Stimulated activated CD4-positive, alpha-beta T cell treated with anti-CD3 and anti-CD28 coated beads, Interleukin-12 subunit alpha, Interleukin-12 subunit beta, amount 100 ng/mL, for 4 hours (primary cell): ENCODE measurements at places on chromosomes 16 and 17.
A peak's percentile ranks its signal among the peaks of the same experiment; 100 is the strongest.

DNA sequence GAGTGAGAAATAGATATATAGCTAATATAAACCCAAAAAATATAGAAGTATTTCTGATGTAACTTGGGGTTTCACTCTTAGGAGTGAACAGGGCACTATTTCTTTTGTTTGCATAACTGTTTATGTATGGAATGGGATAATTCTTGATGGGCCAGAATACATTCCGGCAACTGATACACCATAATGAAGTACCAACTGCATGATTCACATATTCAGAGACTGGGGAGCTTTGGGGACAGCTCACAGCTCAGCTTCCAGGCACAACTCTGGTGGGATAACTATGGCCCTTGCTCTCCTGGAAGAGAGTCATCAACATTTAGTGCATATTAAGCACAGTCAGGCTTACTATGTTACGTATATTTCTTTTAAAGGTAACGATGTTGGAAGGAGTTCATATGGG is 42.1 kb upstream of the ADCY7 start:
- no peak for DNase-seq

DNA sequence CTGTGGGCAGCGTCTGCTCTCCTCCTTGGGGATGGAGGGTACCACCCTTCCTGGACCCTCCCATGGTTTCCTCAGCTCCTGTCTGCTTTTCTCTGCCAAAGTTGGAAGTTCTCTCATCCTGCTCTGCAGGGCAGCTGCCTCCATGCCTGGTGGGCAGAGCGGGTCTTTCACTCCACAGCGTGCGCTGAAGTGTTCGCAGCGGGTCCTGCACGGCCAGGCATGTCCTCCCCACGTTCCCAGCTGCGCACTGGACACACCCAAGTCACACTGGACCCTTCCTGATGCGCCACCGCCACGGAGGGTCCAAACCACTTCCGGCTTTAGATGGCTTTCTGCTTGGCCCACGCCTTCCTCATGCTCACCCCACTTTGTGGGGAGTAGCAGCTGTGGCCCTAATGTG is 33.7 kb upstream of the NPTX1 start:
- no peak for DNase-seq

- no peak for DNase-seq
Observed at GRCh38 chr17:74130276-74130675, 73.2 kb upstream of the RPL38 start.

GRCh38 chr16:84722068-84722467 is 22.3 kb downstream of the USP10 start:
- no peak for DNase-seq

DNA sequence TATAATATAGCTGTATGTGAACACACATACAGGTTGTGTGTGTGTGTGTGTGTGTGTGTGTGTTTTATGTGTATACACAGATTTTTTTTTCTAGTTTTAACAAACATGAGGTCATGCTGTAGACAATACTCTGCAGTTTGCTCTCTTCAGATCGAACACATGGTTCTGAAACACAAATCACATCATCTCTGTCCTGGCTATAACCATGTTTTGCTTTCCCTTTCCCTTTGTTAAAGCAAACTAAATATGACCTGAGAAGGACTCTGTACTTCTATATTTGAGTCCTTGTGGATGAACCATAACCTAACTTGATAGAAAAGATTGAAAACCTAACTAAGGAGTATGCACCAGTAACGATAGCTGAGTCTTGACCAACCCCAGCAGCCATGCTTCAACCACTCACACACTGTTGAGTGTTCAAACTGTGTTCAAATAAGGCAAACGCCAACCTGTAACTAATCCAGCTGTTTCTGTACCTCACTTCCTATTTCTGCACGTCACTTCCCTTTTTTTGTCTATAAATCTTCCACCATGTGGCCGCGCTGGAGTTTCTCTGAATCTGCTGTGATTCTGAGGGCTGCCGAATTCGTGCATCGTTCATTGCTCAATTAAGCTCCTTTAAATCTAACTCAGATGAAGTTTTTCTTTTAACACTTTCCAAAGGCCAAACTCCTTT is 303.8 kb downstream of the HS3ST3B1 start:
- DNase-seq, result no peak

DNA sequence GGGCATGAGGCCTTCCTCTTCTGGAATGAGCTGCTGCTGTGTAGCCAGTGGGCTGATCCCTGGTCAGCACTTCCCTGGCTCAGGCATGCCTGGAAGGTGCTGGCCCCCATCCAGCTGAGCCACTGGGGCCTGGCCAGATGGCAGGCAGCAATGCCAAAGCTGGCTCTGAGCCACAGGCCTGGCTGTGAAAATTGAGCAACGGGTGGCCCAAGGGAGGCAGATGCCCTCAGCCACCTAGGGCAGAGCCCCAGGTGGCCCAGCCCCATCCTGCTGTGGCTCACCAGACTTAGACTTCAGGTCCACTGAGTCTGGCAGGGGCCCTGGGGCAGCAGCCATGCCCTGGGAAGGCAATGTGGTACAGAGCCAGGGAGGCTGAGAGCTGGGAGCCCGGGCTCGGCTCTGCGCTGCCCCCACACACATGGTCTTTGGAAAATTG is 8.5 kb upstream of the CRHR1 start:
- DNase-seq, result no peak

DNA sequence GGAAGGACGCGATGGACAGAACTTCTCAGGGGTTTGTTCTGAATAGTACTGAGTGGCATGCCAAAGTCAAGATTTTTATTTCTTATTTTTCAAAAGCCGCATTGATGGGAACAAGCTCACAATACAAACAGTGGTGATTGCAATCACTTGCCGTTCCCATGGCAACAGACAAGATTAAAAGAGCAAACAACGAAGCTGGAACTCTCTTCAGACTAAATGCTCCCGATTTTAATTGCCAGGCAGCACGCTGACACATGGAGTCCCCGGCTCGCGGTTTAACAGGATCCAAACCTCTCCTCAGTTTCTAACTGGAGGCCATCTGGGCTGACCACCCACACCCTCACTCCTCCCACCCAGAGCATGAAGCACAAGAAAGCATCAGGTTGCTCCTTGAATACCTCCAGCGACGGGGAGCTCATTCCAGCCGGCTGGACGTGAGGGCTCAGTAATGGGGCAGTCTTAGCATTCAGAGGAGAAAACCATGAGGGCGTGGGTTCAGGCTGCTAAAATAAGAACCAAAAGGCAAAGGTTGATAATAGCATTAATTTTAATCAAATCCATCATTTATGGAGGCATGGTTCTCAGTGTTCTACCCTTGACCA is 41.5 kb downstream of the AIPL1 start:
- DNase-seq, result no peak

GRCh38 chr16:3485821-3486505 is 9.3 kb downstream of the C16orf90 start:
- no peak for DNase-seq

DNA sequence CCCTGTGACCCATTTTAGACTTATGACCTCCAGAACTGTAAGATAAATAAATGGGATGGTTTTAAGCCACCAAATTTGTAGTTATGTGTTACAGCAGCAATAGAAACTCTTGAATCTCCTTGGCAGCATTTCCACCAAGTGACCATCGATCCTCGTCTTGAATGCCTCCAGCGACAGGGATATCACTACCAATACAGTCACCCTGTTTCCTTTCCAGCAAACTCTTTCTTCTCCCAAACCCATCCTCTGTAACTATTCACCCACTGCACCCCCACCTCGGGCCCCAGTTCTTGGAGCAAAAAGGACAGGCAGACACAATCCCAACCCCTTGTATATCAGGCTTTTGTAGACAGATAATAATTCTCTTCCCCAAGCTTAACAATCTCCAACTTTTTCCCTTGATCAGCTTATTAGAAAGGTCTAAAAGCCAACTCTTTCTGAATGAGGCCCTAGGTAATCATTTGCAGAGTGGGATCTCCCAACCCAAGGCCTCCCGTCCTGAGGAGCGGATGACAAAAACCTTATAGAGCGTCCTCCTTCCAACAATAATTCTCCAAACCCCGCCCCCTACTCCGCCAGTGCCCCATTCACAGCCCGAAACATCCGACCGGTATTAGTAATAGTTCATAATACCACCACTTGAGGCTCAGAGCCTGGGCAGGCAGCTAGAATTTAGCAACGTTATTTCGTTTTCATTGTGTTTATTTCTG is 14.7 kb upstream of the PLLP start:
- DNase-seq, result peak; percentile 34

GRCh38 chr17:52156576-52157570 is 1.6 kb downstream of the CA10 start:
- DNase-seq, result no peak

DNA sequence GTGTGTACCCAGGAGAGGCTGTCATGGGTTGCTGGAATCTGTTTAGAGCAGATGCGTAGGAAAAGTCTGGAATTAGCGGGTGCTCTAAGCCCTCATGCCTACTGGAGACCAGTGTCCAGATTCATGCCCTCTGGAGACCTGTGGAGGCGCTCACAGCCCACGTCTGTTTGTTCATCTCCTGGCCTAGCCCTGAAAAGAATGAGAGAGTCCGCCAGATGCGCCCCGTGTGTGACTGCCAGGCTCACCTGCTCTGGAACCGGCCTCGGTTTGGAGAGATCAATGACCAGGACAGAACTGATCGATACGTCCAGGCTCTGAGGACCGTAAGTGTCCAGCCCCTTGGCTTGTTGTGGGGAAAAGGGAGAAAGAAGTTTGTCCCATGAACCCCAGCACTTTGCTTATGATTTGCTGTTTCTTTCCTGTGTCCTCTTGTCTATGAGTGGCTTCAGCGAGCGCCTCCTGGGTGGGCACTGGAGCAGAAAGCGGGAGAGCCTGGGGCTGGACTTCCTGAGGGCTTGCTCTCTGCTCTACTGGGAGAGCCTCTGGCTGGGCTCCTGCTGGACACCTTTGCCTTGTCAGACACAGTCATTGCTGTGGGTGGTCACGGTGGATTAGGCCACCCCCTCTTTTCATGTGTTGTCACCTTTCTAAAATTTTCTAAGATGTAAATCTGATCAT is 35.3 kb downstream of the PRMT7 start:
- no peak for DNase-seq

- no peak for DNase-seq
Observed at GRCh38 chr16:13560151-13560550, 359.8 kb upstream of the ERCC4 start.

- DNase-seq, result no peak
Observed at GRCh38 chr17:67253384-67253783, 8.4 kb upstream of the HELZ start.

DNA sequence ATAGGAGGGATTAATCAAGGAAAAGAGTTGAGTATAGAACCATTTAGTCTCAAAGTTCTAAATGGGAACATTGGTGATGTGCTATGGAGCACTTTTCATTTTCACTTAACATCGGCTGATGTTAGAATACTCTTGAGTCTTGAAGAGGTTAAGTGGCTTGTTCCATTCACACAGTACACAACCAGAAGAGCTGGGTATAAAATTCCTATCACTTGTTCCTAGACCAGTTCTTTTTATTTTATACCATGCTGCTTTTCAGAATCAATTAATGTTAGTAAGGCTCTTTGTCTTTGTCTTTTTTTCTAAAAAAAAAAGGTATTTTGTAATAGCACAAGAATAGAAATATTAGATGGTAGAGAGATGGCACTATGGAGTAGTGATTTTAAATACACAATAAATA is 1.7 kb upstream of the KRTAP1-1 start:
- DNase-seq, result no peak

DNA sequence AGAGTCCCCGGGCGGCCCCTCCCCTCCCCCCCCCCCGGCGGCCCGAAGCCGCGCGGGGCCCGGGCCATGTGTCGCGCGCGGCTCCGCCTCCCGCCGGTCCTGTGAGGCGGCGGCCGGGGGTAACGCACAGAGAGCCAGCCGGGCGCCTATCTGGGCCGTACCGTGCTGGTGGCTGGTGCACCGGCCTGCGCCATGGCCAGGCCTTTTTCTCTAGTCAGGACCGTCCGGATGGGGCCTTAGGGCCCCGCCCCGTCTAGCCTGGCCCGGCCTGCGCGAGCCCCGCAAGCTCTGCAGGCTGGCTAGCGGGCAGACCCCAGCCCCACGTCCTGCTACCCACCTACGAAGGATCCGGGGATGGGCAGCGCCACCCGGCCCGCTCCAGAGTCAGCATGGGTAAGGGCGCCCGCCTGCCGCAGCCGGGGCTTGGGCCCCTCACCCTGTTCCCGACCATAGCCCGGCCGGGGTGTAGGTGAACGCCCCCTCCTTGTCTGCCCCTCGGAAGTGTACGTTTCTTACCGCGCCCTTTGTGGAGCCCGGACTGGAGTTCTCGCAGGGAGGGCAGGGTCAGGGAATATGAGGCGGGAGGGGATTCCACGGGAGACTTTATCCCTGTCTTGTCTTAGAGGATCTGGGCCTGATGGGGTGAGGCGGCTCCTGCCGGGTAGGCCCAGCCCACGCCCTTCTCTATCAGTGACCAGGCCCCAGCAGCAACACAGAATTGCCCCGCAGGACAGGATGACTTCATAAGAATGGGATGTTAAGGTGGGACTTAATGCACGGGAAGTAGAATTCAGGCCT is at the start of gene CENPT:
CENPT (minus strand) TSS at position 630 of the 798 bp plus-strand sequence. CDS start 13,834 bp downstream, outside the sequence.
- no peak for DNase-seq

DNA sequence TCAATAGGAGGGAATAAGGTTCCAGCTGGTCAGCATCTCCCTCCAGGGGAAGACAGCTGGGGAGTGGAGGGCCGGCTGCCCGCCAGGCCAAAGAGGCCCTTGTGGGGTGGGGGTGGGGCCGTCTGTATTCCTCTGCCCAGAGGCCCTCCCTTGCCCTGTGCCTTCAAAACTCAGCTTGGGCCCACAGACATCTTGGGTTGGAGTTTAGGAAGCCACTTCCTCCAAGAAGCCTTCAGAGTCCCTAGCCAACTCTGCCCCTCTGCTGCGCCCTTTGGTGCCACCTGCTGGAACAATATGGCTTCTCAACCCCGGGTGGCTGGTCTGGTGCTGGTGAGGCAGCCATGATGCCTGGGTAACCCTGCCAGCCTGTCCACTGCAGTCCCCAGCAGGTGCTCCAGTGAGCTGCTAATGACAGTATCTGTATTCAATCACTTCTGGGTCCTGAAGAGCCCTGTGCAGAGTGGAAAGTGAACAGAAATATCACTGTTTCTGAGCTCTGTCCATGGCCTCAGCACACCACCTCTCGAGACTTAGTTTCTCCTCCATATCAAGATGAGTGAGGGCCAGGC is 16.7 kb downstream of the HSD11B2 start:
- peak; percentile 64 for DNase-seq
